ENCODE measurements at places on chromosomes 3 and 15. TPM values are rescaled to one million over a fixed set of nuclear protein-coding genes. Genes with fewer than 3 reads are reported as not detected.

The NOX5 gene
- 0.64 TPM for total RNA-seq

The IQCH gene
- 2.6 TPM for total RNA-seq

The ZPLD1 gene
- 0.43 TPM for total RNA-seq

The COPS2 gene
- total RNA-seq: 63.1 TPM

The INAFM2 gene
- 11.9 TPM for total RNA-seq

DNA sequence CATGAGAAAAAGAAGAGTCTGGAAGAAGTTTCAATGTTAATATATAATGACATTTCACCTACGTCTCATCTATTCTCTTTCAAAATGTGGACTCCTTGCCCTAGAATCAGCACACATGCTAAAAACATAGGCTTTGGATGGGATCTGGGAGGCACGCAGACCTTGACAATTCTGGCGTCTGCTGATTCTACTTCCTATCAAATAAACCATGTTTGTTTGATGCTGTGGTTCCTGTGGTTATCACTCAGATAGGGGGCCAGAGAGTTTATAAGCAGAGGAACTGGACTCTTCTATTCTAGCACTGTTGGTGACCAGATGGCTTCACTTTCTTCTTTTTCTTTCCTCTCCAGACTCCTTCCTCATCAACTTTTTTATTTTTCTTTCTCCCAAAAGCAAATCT is 336.8 kb downstream of the DIPK2A start:
- no peak for DNase-seq

DNA sequence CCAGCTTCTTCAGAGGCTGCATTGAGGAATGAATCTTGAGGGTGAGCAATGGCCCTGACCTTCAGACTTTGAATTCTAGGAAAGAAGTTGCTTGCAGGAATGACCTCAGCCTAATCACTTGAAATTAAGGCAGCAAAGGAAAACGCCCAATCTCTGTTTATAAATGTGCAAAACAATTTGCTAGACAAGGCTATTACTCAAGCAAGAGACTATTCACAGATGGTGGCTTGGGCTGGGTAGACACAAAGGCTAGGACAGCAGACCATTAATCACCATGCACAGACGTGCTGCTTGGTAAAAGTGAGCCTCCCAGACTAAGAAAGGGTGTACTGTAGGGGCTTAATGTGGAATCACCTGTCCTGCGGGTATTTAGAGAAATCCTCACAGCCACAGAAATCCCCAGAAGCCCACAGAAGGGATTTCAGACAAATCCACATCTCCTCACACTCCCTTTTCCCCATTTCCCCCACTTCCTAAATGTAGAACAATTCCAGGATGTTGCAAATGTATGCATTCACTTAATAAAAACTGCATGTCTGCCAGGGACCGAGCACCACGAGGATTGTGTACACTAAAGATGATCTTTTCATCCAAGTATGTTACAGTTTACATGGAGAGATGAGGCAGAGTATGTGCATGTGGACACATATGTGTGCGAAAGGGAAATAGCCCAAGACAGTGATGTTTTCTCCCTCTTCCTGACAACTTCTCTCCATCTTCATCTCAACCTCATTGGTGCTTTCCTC is 259.5 kb downstream of the THSD4 start:
- DNase-seq: peak; percentile 87

DNA sequence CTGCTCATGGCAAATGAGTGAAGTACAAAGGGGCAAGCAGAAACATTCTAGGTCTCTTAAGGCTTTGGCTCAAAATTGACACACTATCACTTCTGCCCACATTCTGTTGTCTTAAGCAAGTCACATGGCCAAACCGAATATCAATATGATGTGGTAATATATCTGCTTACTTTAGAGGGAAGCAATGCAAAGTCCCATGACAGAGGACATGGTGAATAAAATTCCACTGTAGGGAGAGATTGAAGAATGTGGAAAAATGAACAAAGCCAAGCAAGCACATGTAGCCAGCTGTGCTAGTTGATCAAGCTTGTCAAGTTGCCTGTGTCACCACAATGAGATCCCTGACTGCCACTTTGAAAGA is 11.2 kb upstream of the TBC1D5 start:
- no peak for DNase-seq

- peak; percentile 65 for DNase-seq
These were observed 125.1 kb downstream of the SHQ1 start for GRCh38 chr3:72722930-72723726.

- DNase-seq: peak; percentile 51
These were observed 2.6 kb downstream of the LIMD1 start for GRCh38 chr3:45597171-45597570.

- no peak for DNase-seq
These were observed 25.0 kb downstream of the H1-8 start for GRCh38 chr3:129567939-129568338.

GRCh38 chr3:49906073-49906743 is 2.5 kb upstream of the MST1R start:
- peak; percentile 43 for DNase-seq

GRCh38 chr3:13650210-13651056 is 101.5 kb downstream of the FBLN2 start:
- DNase-seq: peak; percentile 61

DNA sequence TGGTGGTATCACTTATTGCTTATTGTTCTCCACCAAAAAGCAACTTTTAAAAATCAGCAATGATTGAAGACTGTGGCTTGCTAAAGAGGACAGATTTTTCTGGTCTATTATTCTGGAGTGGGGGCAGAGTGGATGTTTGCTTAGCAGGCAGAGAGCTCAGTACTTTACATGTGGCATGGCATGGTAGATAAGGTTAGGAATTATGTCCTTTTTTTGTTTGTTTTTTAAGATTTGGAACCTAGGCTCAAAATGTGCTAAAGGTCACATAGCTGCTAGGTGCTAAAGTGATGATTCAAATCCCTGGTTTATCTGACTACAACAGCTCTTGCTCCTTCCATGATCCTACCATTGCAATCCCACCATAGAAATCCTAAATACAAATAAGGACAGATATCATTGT is 331.0 kb upstream of the ADAMTS9 start:
- no peak for DNase-seq

GRCh38 chr3:169269005-169269404 is 394.5 kb downstream of the MECOM start:
- no peak for DNase-seq

GRCh38 chr3:94779699-94780098 is 716.8 kb downstream of the NSUN3 start:
- no peak for DNase-seq

GRCh38 chr3:47782446-47783308 is 984 bp upstream of the SMARCC1 start:
- DNase-seq: no peak

DNA sequence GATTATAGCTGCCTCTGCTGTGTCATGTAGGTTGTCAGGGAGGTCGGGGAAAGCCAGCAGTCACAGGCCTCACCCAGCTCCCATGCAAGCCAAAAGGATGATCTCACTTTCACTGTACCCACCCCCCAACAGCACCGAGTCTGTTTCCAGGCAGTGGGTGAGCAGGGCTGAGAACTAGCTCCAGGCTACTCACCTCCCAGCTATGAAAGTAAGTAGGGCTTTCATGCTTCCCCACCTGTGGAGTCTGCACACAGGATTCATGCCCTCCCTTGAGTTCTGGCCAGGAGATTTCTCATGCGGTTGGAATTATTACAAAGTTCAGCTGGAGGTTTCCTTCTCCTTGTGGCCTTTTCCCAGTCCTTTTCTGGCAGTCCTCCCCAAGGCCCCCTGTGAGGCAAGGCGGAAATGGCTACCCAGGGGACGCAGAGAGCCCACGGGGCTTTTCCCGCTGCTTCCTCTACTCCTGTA is 356.2 kb downstream of the SV2B start:
- no peak for DNase-seq

GRCh38 chr3:152266221-152266995 is 2.3 kb upstream of the MBNL1 start:
- peak; percentile 98 for DNase-seq

GRCh38 chr3:127175272-127175671 is 17.7 kb upstream of the PRR23E start:
- no peak for DNase-seq

- DNase-seq: no peak
These were observed 146.2 kb upstream of the ZBTB20 start for GRCh38 chr3:115293321-115293720.

- no peak for DNase-seq
These were observed 31.0 kb downstream of the FSTL1 start for GRCh38 chr3:120419797-120420196.
